ENCODE measurements at places on chromosomes 1 and 21.

DNA sequence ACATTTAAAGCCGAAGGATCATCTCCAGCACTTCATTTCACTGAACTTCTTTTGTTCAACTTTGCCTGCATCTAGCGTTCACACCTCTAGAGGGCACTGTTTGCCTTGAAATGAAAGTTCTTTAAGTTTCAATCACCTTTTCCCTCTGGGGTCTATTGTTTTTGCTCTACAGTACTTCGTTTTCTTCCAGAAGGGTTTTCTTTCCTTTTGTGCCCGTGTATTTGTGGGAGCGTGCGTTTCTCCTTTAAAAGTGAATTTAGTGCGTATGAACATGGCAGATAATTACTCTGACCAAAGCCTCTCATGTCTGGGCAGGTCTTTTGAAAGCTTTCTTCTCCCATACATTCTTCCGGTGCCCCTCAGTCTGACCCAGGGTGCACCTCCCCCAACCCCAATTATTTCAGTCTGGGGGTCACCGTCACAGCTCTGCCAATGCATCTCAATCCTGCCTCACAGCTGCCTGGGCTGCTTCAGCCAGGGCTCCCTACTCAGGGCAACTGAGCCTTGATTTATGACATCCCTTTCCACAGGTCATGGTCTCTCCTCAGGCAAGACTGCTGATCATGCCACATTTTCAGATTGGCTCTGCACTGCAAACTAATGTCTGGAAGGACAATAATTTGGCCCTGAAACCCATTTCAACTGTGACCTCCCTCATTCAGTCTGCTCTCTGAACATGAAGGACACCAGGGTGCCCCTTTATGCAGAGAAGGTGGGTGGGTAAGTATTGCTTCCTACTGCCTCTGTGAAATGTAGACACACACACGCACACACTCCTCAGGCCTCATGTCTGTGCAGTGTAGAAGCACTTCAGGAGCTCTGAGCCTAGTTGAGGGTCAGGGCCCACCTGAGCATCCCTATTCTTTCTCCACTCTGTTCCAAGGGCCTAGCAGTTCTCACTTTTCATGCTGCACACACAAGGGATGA lies 88.6 kb downstream of the NUF2 start:
- DNase-seq, result no peak

GRCh38 chr1:206664740-206665139 lies 20.0 kb upstream of the MAPKAPK2 start:
- no peak for DNase-seq

- no peak for DNase-seq
These were observed 21.4 kb upstream of the FMO1 start for GRCh38 chr1:171226747-171227370.

GRCh38 chr1:201758499-201759050 lies 70.4 kb upstream of the IPO9 start:
- no peak for DNase-seq

DNA sequence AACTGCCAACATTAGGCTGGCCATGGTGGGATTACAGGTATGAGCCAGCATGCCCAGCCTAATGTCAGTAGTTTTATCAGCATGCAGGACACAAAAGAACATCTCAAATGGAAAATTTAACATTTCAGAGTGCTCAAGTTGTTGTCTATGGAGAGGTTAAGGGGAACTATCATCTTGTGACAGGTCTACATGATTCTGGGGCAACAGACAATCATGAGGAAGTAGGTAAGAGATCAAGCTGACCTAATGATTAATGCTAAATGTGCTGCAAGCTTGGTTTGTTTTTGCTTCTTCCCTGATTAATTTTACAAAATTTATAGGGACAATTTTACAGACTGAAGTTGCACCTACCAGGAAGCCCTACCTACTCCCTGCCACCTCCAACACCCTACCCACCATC lies 36.6 kb downstream of the FMO4 start:
- no peak for DNase-seq

DNA sequence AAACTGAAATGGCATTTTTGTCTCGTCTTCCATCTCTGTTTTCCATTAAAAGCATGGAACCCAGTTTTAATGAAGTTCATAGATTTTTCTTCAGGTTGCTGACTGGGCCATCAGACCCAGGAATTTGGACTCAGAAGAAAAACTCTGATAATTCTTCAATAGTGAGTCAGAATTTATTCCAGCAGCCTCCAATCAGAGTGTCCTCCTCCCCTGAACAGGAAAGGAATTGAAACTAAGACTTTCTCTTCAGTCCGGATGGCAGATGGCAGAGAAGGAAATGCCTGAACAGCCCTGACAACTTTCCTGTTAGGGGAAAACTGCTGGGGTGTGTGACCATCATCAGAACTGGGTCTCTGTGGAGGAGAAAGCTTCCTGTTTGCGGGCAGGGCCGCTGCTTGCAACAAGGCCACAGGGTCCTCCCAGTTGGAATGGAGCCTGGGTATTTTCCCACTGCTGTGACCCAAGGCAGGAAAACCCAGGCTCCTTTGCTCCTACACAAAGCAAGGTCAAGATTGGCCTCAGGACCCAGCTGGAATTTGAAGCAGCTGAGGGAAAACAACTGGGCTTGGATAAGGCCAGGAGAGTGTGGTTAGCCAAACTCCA lies 20.7 kb downstream of the CD34 start:
- DNase-seq, result no peak

DNA sequence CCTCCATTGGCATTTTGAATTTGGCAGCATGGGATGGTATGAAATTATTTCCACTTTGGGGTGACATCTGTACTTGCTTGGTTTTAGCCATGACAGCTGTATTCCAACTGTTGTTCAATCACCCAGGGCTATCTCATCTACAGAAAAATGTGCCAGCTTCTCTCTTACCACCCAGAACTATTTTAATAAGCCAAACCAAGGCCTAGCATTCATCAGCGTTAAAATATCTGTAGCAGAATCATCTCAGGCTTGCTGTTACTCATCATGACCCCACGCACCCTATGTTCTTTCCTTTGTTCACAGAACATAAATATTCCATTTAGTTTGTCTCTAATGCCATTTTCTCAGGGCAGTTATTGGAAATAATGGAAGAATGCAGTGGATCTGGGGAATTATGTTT lies 49.8 kb downstream of the GIPC2 start:
- no peak for DNase-seq

DNA sequence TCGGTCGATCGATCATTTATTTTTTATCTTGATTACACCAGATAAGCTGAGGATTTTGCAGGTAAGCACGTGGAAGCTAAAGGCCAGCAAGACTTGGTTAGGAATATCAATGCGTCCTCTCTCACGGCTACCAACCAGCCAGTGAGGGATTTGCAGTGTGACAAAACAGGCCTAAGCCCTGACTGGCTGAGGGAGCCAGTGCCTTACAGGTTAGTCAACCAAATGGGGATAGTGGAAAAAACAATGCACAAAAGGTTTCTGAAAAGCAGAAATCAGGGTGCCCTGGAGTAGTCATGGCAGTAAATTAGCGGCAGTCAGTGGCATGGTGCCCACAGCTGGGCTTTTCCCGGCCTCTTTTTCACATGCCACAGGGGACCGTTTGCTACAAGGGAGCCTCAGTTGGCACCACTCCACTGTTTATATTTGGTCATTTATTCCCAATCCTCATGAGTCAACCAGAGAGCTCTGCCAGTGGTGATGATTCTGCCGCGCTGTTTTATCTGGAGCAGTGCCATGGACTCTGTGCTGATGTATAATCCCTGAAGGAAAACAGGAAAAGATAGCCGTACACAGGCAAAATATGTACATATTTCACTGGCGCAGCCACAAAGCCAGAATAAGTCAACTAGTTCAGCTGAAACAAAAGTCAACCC lies 167.6 kb downstream of the RHOU start:
- no peak for DNase-seq
